CD4-positive, alpha-beta T cell treated with Interferon gamma for 1 hour (primary cell): ENCODE measurements at places on chromosomes 2 and 18.
A peak's percentile ranks its signal among the peaks of the same experiment; 100 is the strongest.

DNA sequence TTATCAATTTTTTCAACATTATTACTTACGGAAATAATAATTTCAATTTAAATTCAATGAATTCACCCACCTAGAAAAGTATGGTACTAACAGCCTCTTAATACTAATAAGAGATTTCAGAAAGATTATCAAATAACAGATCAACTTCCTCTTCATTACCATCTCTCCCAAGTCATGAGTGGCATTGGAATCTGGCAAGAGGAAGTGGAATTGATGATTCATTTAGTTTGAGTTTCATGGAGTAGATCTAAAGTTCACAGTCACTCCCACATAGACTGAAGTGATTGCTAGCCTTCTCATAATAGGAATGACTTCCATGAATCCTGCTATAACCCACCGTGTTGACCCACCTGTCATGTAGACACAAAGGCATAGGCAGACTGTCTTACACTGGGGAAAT is 77.7 kb upstream of the WDR75 start:
- no peak for DNase-seq

- DNase-seq, result no peak
Observed at GRCh38 chr2:226888378-226888965, 52.6 kb downstream of the RHBDD1 start.

DNA sequence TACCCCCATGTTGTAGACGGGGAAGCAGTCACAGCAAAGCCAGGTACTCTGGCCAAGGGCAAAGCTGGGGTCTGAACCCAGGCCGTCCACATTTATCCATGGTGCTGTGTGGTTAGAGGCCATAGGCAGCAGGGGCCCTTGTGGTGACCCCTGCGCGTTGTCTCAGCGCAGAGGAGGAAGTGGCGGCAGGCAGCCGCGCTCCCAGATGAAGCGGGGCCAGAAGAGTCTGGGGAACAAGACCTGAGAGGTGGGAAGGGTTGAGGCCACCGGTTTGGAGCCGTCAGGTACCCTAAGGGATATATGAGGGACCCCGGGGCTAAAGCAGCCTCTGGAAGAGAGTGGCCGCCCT is 770 bp downstream of the ZNF396 start:
- peak; percentile 34 for DNase-seq

DNA sequence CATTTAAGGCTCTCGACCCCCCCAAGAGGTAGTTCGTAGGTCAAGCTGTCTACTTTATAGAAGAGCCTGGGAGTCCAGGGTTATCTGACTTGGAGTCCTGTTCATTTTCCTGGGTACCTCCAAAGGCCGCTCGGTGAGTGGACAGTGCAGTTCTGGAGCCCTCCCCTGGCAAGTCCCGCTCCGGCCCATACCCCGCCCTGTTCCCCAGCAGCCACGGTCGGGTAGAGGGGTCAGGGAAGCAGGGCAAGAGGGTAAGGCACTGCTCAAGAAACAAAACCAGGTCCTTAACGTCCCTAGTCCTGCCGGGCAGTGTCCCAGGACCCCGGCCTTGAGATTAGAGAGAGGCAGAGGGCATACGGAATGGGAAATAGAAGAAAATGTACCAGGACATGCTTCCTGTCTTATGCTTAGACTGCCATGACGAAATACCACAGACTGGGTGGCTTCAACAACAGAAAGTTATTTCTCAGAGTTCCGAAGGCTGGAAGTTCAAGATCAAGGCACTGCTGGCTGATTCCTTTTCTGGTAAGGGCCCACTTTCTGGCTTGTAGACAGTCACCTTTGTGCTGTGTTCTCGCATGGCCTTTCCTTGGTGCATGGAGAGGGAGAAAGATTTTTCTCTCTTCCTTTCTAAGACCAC is 5.4 kb upstream of the HPCAL1 start:
- DNase-seq, result no peak

DNA sequence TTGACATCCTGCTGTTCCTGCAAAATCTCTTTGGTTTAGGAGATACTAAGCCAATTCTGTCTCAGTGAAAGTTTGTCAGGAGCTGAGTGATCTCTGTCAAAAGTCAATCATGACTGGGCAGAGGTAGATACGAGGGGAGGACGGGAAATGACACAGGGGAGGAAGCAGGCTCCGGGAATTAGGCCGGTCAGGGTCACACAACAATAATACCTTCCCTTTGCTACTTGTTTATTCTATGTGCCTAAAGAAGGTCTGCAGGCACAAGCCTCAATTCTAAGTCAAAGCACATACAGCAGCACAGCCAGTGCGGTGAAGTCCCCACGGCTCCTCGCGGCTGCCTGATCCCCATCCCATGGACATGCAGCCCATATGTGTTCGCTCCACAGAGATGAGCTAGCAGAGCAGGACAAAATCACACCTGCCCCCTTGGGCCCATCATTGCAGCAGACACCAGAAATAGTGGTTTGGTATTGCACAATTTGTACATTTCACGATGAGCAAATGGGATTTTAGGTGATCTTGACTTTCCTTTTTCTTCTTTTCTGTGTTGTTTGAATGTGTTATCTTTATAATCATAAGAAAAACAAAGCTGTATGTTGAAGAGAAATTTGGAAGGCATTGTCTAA is 141.4 kb downstream of the VAPA start:
- no peak for DNase-seq

GRCh38 chr2:54560146-54560881 is 104.2 kb downstream of the SPTBN1 start:
- DNase-seq, result peak; percentile 48

DNA sequence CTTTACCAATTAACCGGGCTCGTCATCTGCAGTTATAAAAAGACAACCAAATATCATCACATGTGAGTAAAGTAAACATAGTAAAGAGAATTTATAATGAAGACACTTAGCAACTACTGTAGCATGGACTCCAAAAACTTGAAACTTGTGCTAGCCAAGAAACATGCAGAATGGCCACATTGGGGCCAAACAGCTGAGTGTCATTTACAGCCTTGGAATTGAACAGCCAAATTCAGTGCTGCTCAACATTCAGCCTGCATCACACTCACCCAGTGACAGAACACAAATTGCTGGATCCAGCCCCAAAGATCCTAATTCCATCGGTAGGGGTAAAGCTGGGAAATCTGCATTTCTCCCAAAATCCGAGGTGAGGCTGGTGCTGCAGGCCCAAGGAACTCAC is 224.8 kb upstream of the GYPC start:
- no peak for DNase-seq

GRCh38 chr18:10453806-10454680 is at the start of gene APCDD1:
APCDD1 (plus strand) TSS chr18:10454635; CDS start chr18:10454982, 347 bp downstream.
- no peak for DNase-seq

- DNase-seq, result no peak
Observed at GRCh38 chr2:12504443-12504842, 212.3 kb upstream of the TRIB2 start.

- DNase-seq, result peak; percentile 58
Observed at GRCh38 chr18:45664824-45665763, 49.8 kb downstream of the SLC14A2 start.

GRCh38 chr2:149645391-149645790 is 57.8 kb upstream of the MMADHC start:
- no peak for DNase-seq

DNA sequence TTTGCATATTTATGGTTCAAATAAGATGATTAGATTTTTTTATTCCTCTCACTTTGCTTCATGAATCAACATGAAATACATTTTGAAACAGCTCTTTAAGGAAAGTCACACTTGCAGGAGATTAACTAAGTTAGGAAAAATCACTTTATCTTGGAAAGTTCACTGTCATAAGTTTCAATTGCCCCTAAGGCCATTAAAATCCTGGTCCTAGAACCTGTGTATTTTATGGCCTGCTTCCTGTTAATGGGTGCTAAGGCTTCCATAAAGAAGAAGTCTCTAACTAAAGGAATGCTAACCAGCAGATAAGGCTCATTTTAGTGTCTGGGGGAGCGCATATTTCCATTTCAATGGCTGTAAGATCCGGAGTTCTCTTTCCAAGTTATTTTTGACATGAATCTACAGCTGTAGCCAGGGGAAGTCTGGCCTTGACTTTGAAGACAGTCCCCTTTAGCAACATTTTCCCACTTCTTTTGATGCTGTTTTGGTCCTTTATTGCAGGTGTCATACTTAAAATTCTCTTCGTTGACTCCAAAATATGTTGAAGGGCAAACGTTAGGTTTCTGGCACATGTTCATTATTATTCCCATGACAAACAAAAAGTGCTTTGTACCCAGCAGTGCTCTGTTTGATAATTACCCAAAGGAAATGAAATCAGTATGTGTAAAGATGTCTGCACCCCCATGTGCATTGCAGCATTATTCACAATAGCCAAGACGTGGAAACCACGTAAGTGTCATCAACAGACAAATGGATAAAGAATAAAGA is 34.4 kb upstream of the SH3BP4 start:
- DNase-seq, result no peak

- no peak for DNase-seq
Observed at GRCh38 chr18:13617826-13618515, 108.4 kb downstream of the FAM210A start.

- no peak for DNase-seq
Observed at GRCh38 chr18:62399276-62399675, 74.2 kb downstream of the TNFRSF11A start.

DNA sequence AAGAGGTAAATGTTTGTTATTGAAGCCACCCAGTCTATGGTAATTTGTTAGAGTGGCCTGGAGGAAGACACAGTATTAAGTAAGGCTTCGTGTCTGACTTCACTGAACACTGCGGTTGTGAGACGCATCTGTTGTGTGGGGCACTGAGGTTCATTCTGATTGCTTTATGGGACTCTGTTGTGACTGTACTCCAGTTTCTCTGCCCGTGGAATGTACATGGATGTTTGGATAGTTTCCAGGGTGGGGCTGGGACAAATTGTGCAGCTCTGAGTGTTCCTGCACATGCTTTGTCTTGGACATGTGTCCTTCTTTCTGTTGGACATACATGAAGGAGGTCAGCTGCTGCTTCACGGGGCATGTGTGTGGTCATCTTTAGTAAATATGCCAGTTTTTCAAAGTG is 58.6 kb downstream of the ODC1 start:
- no peak for DNase-seq

- no peak for DNase-seq
Observed at GRCh38 chr18:48250918-48251317, 158.3 kb downstream of the ZBTB7C start.

DNA sequence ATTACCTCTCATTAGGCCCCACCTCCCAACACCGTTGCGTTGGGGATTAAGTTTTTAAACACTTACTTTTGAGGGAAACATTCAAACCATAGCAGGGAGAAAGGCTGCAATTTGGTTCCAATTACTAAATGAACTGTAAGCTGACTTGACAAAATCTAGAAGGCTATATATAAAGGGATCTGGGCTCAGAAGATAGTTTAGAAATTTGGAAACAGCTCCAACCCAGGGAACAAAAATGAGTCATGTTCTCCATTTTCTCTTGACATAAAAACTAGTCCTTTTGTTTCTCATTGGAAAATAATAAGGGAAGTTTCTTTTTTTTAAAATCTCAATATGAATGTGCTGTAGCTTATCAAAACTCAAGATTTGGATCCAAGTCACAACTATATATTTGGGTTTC is 17.5 kb downstream of the MOGAT1 start:
- DNase-seq, result no peak

- no peak for DNase-seq
Observed at GRCh38 chr2:99159594-99159993, 4.8 kb downstream of the LIPT1 start.

DNA sequence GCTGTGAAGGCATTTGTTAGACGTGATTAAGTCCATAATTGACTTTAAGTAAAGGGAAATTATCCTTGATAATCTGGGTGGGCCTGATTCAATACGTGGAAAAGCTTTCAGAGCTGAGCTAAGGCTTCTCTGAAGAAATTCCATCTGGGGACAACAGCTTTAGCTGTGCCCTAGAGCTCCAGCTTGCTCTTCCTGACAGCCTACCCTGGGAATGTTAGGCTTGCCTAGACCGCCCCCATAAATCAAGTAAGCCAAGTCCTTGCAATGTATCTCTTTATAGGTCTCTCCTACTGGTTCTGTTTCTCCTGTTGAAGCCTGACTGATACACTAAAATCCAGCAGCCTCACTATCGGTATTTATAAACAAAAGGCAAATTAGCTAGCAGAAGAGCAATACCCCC is 160.0 kb downstream of the STK39 start:
- no peak for DNase-seq
